MV-4-11 (cell line): ENCODE measurements at places on chromosomes 1 and 21.

GRCh38 chr1:53057127-53057526 is 4.9 kb upstream of the PODN start:
- no peak for DNase-seq

DNA sequence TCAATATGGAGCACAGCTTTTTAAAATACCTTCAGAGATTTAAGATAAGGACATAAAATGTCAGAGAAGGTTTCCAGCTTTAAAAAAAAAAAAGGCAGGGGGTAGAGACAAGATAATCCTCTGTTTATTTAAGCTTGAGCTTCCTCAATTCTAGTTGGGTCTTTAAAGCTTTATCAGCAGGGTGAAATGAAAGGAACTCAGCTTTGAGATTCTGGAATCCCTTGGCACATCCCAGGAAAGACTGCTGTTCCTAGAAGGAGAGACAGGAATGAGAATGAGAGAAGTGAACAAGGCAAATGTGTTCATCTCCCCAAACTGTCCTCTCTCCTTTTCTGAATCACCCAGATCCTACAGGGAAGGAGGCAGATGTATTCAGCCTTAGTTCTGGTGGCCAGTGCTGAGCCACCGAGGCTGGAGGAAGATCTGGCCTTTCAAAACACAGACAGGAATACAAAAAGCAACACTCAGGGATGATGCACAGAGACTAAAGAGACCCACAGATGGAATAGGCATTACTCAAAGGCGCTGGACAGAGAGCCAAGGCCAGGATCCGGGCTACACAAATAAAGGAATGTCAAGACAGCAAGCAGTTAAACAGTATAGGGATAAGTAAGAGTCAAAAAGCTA is 385.8 kb upstream of the DUSP10 start:
- no peak for DNase-seq

DNA sequence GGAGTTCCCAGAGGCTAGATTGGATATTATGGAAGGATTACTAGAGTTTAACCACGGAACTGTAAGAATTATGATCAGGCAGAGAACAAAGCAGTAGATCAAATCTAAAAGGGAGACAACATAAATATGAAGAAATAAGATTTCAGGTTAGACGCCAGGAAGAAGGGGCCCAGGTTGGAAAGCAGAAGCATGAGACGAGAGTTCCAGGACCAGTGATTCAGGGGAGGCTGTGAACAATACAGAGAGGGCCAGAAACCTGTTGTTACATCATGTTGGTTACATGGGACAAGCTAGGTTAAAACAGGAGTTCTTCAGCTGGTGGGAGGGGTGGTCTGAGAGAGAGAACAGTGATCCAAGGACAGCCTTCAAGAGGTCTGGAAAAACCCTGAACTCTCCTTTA is 128.4 kb upstream of the MROH9 start:
- no peak for DNase-seq

DNA sequence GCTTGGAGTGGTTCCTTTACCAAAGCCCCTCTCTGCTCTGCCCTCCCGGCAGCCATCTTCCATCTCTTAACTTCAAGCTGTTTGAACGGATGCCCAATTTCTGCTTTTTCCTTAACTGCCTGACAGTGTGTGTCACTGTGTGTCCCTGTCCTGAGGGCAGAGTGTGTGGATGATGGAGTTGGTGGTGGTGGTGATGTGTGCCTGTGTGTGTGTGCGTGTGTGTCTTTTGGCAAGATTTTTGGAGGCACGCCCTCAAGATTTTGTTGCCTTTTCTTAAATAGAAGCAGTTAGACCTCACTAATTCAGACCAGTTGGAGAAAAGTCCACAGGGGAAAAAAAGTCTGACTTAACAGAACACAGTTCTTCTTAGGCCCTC is 30.3 kb downstream of the SERTAD4 start:
- DNase-seq = no peak

DNA sequence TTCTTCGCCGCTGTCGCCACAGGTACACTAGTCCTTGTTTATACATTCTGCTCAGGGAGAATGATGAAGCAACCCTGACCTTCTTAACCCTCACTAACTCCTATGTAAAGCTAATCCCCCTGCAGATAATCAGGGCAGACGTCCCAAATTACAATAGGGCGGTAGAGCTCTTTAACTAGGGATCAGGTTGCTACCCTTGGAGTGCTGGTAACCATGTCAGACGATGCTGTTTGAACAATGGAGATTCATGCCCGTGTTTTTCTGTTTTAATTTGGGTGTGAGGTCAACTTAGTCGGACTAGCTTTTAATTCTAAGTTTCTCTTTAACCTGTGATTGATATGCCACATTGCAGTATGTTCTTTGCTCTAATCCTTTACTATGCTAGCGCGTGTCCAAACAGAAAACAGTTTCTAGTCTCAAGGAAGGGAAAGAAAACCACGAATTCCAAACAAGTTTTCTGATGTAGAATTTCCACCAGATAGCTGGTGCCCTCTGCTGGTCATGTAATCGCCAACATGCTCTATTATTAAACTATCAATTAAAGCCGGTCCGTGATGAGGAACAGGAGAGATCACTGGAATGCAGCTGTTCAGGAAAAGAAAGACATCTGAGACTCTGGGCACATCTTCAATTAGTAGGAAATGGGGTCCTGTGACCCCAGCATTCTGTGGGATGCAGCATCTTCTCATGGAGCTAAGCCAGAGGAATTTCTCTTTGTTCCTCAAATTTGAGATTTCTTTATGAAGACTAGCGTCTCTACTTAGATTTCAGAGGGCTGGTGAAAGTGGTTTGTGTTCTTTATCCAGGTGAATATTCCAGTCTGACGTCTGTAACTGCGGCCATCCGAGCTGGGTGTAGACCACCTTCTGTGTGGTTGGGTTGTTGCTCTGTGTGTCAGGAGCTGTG is 18.3 kb upstream of the VAMP3 start:
- peak; percentile 28 for DNase-seq

DNA sequence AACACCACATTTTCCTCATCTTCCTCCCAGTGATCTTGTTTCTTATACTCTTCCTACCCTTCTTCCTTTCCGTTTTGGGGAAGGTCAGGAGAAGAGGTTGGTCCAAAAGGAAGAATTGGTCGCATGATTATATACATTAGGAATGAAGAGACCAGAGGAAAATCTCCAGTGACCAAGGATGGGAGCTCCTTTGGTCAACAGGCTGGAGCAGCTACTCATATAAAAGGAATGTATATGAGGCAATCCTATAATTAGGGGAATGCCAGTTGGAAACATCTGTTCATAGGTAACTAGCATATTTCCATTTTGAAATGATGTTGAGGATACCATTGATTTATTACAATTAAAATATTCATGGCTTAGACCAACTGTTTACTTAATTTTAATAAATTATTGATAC is 114.5 kb downstream of the LRRC40 start:
- no peak for DNase-seq

DNA sequence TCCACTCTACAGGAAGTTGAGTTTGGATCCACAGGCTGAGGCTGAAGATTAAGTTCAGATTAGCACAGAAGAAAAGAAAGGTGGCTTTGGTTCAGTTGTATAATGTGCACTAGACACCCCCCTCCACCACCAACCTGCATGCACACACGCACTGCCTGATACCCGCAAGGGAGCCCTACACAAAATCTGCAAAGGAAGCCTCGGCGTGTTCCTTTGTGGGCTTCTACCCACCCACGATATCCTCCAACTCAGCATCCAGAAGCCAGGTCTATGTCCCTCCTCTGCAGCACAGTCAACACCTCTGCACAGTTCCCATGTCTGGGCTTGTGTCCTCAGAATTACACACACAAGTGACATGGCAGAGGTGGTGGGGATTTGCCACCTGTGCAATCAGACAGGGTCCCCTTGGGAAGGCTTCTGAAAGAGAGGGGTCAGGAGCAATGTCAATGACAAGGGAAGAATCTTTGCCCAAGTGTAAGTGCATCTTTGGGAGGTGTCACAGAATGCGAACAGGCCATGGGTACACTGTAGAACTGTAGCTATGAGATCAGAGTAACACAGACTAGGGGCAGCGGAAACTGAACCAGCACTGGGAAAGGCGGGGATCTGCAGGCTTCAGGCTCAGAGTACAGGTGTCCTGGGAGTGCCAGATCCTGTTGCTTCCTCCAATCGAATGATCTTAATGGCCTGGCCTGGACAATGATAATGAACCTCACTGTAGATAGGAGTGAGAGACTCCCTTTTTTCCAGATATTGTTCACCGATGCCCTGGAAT is 148.6 kb upstream of the ETV3 start:
- no peak for DNase-seq

DNA sequence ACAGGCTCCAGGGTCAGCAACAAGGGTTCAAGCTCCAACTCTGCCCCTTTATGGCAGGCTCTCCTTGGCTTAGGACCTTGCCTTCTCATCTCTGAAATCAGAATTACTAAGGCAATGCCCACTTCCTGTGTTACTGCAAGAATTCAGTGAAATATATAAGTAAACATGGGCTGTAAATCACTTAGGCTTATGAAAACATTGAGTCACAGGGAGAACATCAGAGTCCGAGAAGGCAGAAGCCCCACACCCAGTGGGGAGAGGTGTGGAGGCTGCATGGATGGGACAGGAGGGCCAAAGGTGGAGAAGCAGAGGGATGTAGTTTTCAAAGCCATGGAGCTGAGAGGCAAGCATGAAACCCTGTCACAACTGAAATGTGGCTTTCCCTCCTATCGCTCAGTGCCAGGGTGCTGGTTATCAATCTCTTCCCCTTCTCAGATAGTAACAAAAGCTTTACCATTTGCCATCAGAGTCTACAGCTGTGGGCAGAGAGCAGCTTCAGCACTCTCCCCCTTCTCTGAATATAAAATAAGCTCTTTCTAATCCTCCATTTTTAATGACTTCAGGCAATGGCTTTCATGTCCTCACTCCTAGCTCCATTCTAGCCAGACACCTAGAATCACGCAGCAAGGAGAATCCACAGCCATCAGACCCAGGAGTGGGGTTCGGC is 3.4 kb downstream of the RGS8 start:
- DNase-seq = peak; percentile 18

DNA sequence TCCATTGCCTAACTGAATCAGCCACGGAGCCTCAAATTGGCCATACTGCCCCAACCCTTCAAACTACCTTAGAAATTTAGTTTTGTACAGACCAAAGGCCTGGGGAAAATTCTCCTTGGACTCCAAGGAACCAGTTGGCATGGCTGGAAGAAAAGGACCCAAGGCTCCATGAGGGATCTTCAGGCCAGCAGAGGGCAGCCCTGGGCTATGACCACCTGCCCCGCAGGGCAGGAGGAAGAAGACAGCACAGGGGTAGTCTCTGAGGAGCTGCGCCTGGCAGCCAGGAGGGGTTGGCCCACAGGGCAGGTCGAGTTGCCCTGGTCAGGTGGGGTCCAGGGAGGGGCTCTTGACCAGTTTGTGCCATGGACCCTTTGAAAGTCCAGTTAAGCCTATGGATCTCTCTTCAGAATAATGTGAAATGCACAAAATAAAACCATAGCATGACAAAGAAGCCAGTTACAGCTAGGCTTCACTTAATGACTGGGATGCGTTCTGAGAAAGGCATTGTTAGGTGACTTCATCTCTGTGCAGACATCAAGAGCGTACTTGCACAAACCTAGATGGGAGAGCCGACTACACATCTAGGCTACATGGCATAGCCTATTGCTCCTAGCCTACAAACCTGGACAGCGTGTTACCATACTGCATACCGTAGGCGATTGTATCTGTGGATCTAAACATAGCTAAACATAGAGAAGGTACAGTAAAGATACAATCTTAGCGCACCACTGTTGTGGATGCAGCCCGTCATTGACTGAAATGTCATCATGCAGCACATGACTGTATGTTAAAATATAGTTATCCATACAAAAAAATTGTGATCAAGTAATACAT is 26.1 kb downstream of the CACNA1S start:
- peak; percentile 16 for DNase-seq

GRCh38 chr21:41715649-41716281 is 51.1 kb downstream of the RIPK4 start:
- DNase-seq = no peak

- no peak for DNase-seq
Observed at GRCh38 chr21:14119038-14119437, 91.7 kb downstream of the LIPI start.
